OCI-M1 (cell line): ENCODE measurements at places on chromosomes 2 and 18.

DNA sequence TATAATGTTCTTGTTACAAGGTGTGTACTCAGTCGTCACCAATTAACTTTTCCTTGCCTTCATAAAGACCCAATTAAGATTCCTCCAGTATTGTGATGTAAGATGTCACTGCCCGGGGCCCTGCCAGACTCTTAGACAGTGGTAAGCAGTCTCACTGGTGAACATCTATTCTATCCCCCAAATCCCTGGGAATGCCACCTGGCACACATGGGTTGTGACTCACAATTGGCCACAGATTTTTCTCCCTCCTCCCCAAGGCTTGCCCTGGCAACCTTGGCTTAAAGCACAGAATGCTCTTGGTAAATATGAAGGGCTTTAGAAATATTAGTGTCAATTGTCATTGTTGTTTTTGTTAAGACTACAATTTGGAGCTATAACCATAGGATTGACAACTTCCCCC, 287.9 kb downstream of the ETAA1 start:
- no peak for DNase-seq

DNA sequence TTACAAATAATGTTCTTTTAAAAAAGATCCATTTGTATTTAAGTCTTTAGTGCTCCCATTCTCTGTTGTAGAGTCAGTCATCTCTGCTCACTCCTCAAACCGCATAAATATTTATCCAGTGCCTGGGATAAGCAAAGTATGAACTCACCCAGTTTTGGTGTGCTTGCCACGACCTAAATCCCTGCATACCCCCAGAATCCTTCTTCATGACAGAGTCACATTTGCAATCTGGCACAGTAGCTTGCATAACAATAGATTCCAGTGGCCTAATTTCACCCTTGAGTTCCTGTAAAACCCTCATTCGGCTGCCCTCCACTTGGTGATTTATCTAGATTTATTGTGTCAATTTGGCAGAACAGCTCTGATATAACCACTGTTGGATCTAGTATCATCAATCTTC, 92.9 kb downstream of the DTNA start:
- no peak for DNase-seq

GRCh38 chr18:7844418-7844817, 277.3 kb downstream of the PTPRM start:
- DNase-seq: no peak

DNA sequence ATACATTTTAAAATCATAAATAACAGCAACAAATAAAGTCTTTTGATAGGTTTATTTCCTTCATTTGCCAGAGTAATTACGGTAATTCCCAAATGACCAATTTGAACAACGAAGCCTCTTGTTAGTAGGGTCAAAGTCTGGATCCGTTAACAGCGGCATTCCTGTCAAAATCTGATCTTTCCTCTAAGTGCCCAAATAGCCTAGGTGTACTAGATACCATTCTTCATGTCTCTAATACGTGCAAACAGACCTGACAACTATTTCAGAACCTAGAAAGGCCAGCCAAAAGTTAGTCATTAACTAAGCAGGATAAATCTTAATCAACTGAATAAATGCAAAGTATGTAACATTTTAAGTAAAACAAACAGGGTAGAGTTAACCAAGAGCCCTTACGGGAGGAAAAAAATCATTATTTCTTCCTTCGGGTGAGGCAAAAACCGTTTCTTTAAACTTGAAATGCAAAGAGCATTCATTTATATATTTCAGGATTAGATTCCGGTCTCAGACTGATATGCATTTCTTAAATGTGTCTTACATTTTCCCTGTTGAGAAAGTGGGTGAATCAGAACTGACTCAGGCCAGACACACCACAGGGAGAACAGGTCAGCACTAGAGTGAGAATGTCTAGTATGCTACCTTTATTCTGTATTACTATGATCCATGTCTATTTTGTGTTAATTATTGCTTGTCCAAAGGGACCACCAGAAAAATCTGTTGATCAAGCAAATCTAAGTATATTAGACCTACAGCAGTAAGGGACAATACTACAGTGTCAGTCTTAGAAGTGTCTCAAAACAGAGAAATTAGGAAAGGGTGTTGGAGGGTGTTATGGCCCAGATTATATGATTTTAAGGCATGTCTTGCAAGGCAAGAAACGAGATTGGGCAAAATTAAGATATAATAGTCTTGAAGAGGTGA, 141.5 kb upstream of the NDUFV2 start:
- DNase-seq: no peak
